ENCODE measurements at places on chromosomes 1 and 21.

GRCh38 chr1:6316240-6317097, 55.6 kb upstream of the GPR153 start:
- no peak for DNase-seq

- no peak for DNase-seq
Observed at GRCh38 chr1:31768939-31769704, 5.0 kb upstream of the ADGRB2 start.

- no peak for DNase-seq
Observed at GRCh38 chr1:222772996-222773379, 36.0 kb downstream of the FAM177B start.

DNA sequence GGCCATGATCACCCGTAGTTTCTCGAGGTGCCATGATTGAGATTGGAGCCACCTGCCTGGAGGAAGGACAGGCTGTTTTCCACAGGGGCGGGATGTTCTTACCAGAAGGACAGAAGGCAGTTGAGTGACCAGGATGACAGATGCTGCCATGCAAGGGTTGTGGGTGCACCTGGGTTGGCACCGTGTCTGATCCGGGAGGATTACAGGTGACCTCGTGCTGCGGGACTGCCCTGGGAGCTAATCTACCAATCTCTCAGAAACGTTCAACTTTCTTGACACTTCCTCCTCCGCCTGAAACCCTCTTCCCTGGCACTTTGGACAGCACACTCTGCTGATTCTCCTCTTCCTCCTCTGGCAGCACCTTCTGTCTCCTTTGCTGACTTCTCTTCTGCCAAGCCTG, 13.8 kb upstream of the SLC6A9 start:
- DNase-seq, result no peak

GRCh38 chr1:187034501-187034900, 205.8 kb downstream of the PLA2G4A start:
- no peak for DNase-seq

DNA sequence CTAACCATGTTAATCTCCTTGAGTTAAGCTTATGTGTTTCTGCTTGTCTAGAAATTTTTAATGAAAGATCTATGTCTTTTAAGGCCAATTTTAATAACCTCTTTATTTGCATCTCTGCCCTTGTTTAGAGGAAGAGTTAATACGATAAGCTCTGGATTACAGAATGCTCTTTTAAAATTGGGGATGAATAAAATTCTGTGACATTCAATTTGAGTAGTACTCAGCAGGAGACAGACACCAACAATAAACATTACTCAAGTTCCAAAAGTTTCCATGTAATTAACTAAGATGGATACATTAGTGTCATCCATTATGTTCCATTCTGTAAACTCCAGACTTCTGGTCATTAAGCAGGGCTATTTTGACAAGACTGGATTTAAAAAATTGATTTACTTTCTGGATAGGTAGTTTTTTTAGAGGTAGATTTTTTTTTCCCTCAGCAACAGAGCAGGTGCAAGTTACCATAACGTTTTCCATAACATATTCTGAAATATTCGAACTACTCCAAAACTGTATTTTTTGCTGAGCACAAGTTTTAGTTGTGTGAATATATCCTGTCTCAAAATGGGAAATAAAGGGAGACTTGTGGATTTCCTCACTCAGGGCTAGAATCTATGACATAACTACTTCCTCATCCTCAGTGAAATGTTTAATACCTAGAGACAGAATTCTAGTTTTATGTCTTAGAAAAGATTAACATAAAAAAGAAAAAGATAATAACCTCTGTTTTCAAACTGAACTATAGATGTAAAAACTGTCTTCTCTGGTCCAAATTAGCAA, 221.7 kb downstream of the NEGR1 start:
- DNase-seq, result no peak

DNA sequence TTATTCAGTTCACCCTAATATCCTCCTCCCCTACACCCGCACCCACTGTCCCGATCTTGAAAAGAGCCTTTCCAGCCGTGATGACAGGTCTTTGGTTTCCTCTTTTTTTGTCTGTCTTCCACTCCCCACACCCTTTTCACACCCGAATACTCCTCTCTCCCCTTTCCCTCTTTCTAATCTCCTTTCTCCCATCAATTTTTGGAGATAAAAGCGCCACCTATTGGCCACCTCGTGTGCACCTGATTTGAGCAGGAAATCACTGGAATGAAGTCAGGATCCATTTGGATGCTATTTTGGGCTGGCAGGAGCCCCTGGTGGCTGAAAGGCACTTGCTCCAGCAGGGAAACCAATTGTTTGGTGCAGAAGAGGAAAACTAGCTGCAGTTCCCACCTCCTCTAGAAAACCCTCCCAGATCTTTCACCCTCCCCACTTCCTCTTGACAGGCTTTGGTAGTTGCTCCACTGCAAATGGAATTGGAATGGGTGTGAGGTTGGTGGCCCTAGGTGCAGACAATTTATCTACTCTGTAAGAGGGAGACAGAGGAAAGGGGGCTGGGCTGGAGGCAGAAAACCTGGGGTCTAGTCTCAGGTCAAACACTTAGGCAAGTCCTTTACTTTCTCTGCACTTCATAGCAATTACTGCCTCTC, 8.4 kb downstream of the FOXE3 start:
- DNase-seq, result peak; percentile 63

DNA sequence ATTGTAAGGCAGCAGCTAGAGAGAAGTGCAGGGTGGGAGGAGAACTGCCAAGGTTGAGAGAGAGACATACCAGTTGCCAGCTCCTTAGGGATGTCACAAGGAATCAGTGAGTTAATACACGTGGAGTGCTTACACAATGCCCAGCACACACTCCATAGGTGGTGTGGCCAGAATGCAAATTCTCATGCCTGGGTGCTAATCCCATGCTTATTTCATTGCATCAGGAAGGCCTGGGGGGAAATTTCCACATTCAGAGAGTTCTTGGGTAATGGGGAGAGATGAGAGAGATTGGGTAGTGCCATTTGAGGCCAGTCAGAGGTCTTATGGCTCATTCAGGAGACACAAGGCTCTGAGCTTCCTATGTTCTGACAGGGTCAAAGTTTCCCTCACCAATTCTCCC, 38.7 kb downstream of the GJA5 start:
- DNase-seq, result no peak

GRCh38 chr1:53458634-53459033, 565 bp upstream of the DMRTB1 start:
- DNase-seq, result no peak

DNA sequence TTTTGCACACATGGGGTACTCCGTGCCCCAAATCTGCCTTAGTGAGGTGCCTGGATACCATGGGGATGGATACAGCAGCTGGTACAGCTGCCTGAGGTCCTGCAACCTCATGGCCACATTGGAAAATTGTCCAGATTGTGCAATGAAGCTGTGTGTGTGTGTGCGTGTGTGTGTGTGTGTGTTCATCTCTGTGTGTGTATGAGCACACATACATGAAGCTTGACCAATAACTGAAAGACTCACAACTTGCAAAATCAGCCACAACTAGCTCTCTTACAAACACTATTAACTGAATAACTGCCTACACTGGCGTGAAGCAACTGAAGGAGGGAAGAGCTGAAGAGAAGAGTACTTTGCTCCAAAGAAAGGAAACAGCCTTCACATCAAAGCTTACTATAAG, 78.1 kb downstream of the ERG start:
- no peak for DNase-seq

GRCh38 chr1:18885311-18886002, 16.9 kb downstream of the ALDH4A1 start:
- no peak for DNase-seq

- DNase-seq, result peak; percentile 75
Observed at GRCh38 chr1:213041443-213041842, 9.6 kb upstream of the RPS6KC1 start.

- no peak for DNase-seq
Observed at GRCh38 chr1:205337481-205337880, 15.9 kb upstream of the NUAK2 start.

DNA sequence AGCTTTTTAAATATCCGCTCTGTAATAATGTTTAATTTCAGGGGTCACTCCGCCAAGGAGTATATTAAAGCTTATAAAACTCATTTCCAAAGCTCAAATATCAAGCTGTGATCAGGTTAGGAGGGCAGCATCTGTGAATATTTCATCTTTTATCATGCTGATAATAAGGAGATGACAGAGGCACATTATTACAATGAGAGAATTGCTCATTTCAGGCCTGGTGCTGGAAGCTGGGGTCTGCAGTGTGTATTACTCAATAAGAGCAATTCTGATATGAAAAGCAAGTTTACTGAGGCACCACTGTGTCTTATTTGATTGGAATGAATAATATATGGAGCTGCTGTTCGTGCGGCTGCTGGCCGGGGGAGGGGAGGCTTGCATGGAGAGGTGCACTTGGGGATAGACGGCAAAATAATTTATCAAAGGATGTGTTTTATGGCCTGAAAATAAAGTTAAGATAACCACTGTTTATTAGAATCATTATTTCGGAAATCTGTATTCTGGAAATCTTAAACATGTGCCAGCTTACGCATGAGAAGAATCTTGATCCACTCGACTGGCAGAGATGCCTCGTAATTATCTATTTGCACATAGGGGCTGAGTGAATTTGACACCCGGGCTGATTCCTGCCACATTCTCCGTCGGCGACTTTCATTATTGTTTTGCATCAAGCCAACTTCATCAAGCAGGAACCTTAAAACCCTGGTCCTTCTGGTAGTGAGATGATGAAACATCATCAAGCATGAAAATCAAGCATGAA, 173.2 kb downstream of the RRAGC start:
- no peak for DNase-seq

GRCh38 chr1:7298749-7299151, 472.3 kb upstream of the VAMP3 start:
- peak; percentile 73 for DNase-seq

DNA sequence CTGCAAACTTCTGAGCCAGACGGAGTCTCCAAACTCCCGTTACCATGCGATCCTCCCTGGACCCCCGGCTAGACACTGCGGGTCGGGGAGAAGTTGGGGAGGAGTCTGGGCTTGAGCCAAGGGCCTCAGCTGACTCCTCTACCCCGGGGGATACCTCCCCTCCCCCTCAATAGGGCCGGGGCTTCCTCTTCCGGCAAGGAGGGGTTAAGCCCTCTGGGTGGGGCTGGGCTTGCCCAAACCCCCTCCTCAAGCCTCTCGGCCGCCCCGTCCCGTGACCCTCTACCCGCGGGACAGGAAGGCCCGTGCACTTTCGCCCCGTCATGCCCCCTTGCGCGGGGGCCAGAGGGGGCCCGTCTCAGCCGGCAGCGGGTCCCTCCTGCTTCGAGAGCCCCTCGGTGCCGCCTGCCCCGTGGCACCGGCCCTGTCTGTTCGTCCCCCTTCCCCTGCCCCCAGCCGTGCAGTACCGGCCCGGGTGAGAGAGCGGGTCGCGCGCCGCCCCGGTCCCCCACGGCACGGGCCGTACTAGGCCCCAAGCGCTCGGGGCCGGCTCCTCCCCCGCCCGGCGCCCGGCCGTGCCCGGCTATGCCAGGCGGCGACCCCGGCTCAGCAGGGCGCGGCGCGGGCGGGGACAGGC, 652 bp downstream of the ARL8A start:
- DNase-seq, result no peak

- peak; percentile 80 for DNase-seq
Observed at GRCh38 chr1:12501661-12502060, 116.3 kb downstream of the DHRS3 start.

- DNase-seq, result no peak
Observed at GRCh38 chr1:147753081-147753480, 7.3 kb downstream of the GJA5 start.

- DNase-seq, result peak; percentile 41
Observed at GRCh38 chr1:116855191-116855619, 54.5 kb upstream of the PTGFRN start.

GRCh38 chr1:180606155-180606554, 25.7 kb upstream of the XPR1 start:
- DNase-seq, result no peak

DNA sequence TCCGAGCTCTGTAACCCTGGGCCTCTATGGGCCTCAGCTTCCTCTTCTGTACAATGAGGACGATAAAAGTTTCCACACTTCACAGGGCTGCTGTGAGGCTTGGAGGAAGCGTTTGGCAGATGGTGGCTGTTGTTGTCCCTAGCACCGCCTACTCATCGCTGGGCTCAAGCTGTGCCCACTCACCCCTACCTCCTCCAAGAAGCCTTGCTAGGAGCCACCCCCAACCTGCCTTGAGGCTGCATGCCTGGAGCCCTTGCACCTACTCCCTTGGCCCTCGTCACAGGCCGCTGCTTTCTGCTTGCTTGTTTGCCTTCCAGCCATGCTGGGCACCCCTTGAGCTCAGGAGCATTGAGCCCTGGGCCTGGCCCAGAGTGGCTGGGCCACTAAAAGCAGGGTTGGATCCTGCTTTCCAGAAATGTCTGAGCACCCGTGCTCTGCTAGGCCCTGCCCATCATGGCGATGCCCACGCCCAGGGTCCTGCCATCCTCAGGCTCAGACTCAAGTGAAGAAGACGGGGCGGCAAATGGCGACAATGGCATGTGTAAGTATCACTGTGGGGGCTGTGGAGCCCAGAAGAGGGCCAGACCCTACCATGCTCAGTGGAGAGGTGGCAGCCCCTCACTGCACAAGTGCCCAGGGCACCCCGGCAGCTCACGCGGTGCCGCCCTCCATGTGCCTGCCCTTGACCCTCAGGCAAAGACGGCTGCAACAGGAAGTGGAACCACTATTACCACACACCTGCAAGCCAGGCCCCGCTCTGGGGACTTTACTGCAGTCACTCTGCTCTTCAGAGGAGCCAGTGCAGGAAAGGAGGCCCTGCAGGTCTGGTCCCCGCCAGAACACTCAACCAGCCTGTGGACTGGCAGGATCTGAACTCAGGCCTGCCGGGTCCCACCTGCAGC, 9.5 kb downstream of the SH3BGRL3 start:
- no peak for DNase-seq

GRCh38 chr1:59814180-59814900, 409 bp upstream of the HOOK1 start:
- no peak for DNase-seq

DNA sequence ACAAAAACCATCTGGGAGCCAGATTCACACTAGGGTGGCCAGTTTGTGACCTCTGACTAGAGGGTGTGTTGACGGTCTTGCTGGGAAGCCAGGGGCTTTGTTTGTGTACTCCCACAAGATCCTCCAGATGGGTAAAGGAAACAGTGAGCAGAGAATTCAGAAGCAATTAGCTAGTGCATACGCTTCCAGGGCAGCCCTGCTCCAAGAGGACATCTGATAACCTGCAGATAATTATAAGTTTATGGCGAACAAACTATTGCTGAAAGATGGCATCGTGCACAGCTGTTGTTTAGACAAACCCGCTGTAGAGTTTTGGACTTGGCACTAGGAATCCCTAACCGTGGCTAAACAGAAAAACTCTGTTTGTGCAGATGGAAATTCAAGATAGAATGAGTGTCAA, 326.4 kb downstream of the TGFB2 start:
- no peak for DNase-seq
